ACHN (cell line): ENCODE measurements at places on chromosomes 5 and 9.

DNA sequence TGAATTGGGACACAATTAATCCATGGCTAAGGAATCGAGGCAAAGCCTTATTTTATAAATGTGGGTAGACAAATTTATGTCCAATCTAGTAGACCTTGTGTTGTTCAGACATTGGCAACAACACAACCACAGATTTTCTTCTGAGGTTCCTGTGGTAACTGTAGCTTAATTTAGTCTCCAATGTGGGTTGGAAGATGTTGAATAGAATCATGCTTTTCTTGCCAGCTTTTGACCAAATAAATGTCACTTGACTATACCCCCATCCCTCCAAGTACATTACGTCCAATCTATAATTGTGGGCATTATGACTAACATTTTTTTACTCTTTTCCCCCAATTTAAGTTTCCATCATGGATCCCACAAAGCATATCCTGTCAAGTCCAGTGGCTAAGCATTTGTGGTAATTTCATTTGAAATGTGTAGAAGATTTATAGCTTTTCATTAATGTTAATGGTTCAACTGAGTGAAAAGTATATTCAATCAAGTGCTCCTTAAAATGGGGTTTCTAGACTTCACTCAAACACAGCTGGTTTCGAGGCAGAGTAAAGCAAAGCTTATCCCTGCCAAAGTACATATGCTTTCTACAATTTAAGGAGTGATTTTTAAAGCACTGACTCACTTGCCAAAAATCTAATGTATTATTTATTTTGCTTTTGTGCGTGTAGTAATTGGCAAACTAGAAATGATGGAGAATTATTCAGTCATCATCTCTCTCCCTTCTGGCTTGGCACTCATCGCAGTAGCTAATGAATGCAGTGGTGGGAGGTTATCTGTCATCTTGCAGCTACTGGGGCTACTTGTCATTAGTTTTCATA lies 141.8 kb downstream of the FAM174A start:
- DNase-seq, result no peak

- DNase-seq, result no peak
Measured at GRCh38 chr9:93612796-93613154, 36.4 kb downstream of the PHF2 start.

- no peak for DNase-seq
Measured at GRCh38 chr9:133285252-133285775, 10.3 kb upstream of the ABO start.

DNA sequence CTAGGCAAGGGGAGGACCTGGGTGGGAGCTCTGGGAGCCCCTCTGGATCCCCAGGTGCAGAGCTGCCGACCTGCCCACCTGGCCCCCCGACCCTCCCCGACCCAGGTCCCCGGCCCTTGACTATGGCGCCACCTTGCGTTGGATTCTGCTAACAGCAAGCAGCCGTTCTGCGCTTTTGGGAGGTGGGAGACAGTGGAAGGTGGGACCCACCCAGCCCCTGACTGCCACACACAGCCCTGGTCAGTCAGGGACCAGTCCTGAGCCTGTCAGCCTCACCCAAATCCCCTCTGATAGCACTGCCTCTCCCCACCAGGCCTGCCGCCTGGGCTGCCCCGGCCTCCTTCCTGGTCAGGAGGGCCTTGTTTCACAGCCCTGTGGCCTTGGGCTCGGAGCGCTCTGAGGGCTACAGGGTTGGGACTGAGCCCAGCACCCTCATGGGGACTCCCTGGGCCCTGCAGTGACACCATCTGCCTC lies 77.9 kb downstream of the HMCN2 start:
- no peak for DNase-seq

DNA sequence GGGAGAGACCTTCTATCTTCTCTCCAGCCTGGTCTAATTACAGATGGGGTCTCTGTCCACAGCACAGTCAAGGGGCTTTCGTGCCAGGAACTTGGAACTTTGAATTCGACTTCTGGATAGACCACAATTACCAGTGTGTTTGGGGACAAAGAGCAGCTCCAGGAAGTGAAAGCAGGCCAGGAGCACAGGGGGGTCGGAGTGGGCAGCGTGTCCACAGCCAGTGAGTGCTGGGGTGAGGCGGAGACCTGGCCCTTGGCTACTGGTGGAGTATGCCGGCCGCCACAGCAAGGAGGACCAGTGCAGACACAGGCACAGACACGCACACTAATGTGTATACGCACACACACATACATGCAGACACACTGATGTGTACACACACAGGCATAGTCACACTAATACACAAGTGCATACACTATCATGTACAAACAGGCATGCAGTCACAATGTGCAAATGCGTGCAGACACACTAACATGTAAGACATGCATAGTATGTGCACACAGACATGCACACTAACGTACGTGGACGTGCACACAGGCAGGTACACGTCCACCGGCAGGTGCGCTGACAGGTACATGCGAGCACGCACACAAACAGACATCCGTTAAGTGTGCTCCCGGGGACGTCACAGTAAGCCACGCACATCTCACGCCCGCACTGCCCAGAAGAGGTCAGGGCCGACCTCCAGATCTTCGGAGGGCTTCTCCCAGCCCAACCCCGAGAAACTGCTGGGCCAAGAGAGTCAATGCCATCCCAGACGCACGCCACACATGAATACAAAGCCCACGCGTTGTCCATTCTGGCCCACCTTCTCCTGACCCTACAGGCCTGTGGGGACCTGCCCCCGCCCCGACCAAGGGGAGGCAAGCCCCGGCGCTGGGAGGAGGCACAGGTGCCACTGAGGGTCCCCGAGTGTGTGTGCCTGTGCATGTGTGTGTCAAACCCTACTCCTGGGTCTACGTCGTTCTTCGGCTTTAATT lies 46.5 kb downstream of the NKD2 start:
- DNase-seq, result no peak

- DNase-seq, result no peak
Measured at GRCh38 chr5:113806904-113807303, 293.4 kb downstream of the YTHDC2 start.

DNA sequence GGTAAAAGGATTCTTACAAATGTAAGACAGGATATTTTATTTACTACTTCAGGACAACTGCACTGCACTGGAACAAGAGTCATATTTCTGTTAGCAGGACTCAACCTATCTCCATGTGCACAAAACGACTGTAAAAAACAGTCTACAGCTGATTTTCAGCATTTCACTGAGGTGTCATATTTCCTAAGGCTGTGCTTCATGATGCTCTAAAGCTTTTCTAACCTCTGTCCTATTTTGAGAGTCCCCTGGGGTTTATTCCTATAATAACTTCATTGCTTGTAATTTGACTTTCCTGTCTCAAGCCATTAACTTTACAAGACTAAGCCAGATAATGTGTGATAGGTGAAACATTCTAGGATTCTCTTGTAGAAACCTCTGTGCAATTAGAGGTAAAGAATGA lies 472.3 kb downstream of the HINT1 start:
- no peak for DNase-seq
